ENCODE measurements at places on chromosomes 5 and 9.

- no peak for DNase-seq
These were observed 68.8 kb downstream of the KIF4B start for GRCh38 chr5:155082401-155082800.

DNA sequence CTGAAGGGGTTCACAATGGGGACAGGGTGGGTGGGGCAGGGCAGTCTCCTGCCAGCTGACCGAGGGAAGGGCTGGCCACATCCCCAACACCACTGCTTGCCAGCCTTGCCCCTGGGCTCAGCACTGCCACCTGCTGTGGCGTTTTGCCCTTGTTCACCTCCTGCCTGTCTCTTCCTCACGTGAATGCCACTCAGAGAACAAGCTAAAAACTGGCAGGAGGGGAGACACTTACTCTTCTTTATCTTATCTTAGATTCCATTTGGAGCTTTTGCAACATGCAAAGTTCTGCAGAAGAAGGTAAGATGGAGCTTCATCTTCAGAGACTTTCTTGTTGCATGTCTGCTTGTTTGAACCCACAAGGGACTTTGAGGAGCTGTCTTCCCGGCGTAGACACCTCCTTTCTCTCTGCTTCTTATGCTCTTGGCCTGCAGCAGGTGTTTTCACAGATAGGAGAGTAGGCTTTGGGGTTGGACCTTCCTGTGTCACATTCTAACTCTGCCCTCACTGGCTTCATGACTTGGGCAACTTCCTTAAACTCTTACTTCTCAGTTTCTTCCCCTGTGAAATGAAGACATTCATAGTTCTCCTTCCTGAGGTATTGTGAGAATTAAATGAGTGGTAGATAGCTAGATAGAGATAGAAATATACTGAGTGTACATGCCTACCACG is 4.1 kb downstream of the LRSAM1 start:
- DNase-seq = peak; percentile 95

DNA sequence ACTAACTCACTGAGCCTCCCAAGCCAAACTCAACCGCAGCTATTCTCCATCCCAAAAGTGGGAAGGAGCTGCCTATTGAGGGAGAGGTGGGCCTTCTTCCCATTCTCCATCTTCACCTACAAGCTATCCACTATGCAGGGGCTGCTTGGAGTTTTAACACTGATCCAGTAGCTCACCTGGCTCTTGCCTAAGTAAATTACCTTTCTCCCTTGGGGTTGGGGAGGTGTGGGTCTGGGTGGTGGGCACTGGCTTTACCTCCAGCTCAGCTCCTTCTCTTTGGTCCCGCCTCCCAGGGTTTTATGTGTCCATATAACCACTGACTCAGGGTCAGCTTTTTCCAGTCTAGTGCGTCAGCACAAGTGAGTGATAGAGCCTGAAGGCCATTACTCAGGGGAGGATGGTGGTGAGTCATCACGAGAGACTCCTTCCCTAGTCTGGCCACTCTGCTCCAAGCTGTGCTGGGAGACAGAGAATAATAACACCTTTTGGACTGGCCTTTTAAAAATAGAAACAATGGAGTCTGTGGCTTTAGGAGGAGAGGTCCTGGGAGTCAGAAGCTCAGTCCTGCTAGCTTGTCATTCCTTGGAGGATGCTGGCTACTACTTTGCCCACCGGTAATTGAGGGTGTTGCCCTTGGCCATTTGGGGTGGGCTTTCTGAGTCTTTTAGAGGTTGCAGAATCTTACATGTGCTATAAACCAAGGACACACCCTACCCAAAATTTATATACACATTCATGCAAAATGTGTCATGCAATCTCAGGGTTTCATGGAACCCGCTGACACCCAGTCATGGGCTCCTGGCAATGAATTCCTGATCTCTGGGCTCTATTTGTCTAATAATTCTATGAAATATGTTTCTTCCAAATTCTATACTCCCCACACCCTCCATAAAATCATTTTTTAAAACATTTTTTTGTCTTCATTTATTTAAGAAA is 35.6 kb upstream of the ATP6V1G1 start:
- no peak for DNase-seq

GRCh38 chr9:129887334-129888292 is 52.4 kb downstream of the USP20 start:
- peak; percentile 75 for DNase-seq

DNA sequence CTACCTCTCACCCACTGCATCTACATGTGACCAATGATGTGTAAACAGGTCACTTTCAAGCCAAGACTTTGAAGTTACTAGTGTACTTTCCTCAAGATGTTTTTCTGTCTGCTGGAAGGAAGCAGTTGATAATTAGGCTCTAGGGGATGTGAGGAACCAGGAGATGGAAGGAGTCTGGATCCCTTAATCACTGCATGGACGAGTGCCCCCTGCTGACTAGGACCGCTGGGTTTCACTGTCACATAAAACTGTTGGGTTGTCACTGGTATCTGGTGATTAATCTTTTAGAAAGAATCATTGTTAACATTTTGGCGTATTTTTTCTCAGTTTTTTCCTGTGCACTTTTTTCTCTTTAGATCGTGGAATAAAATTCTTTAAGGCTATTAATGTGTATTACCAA is 79.5 kb downstream of the SREK1 start:
- peak; percentile 14 for DNase-seq

- no peak for DNase-seq
These were observed 55.6 kb downstream of the SETX start for GRCh38 chr9:132299221-132299620.

GRCh38 chr9:13213337-13213736 is 66.2 kb downstream of the MPDZ start:
- DNase-seq = peak; percentile 10

GRCh38 chr5:139835656-139836055 is 40.0 kb downstream of the PSD2 start:
- no peak for DNase-seq

GRCh38 chr5:149203921-149204441 is 62.7 kb downstream of the ABLIM3 start:
- DNase-seq = no peak

DNA sequence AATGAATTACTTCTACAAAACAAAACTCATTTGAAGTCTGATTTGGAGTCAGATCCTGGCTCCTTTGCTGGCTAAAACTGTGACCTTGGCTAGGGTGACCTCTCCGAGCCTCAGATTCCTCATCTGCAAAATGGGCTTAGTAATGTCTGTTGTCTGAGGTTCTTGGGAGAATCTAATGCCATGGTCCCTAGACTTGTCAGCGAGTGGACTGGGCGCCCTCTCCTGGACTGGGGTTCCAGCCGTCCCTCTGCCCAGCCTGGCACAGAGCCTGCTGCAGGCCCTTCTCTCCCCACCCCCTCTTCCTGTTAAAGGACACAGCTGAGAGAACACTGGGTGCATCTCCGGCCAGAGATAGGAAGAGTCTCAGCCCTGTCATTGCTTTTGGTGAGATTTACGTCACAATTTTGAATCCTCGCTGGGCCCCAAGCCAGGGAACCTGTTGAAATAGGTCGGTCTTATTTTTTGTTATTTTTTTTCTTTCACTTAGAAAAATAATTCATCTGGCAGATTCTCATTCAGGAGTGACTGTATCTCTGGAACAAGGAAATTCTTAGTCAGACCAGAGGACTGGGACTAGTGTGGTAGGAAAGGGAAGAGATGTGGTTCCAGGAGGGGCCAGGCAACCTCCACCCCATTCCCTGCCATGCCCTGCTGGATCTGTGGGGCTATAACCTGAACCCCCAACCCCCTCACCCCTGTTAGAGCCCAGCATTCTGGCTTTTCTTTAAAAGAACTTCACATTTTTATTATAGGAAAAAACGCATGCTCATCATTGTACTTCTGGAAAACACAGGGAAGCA is 48.2 kb upstream of the RPL26L1 start:
- peak; percentile 62 for DNase-seq

DNA sequence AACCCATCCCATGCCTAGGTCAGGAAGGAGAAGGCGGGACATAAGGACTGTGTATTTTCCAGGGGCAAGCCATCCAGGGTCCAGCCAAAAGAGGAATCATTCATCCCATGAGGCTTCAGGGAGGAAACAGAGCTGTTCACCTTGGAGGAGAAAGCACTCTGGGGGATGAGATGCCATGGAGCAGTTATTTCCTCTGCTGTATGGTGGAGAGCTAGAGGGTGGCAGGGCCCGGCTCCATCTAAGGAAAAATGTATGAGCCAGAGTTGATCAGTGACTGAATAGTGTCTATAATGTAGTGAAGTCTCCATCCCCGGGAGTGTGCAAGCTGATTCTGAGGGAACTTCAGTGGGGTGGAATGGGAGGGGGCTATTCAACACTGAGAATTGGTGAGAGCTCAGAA is 8.0 kb downstream of the ENHO start:
- no peak for DNase-seq

DNA sequence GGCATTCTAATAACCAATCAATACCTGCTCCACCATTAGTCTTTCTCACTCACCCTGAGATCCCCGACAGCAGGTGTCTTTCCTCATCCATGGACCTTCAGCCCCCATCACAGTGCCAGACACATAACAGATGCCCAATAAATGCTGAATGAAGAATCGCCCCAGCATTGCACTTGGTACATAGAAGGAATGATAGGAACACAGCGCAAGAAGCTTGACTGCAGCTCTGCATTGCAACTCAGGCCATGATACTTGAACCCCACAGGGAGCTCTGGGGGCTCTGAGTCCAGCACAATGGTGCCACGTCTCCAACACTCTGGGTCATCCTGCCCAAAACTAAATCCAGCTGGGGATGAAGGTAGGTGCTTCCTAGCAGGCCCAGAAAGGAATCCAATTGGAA is 355.0 kb upstream of the SLC30A5 start:
- DNase-seq = no peak

DNA sequence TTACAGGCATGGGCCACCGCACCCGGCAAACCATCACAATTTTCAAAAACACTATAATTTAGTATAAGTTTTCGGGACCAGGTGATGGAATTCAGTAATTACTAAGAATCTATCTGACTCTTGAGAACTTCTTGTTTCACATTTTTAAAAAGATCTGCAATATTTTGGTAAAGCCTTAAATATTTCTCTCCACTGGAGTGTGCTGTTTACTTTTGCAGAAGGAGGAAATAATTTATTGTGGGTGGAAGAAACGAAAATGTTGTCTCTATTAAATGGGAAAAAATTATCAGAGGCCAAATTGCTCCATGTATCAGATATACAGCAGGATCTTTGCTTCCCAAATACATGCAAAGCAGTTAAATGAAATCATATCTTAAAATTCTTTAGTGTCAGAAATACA is 566.8 kb upstream of the CYLC2 start:
- DNase-seq = no peak

DNA sequence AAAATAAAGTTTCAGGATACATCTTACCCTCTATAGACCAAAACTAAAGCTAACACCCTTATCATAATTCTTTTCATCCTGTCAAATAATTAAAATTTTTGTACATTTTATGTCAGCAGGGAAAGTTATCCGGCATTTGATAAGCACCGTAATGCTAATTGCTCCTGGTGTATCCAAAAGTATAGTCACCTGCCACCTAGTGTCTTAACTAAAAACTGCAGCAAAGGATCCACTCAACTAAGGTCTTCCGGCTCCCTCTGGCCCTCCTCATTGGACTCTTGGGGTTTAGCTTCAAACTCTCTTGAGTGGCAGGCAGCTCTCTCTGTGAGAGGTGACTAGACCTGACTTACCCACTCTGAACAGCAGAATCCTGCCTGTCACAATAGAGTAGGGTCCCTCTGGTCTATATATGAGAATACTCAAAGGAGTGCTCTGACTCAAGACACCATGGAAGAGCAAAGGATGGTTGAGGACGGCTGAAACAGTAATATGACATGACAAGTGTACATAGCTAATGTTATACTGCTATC is 60.4 kb upstream of the CAST start:
- peak; percentile 74 for DNase-seq

DNA sequence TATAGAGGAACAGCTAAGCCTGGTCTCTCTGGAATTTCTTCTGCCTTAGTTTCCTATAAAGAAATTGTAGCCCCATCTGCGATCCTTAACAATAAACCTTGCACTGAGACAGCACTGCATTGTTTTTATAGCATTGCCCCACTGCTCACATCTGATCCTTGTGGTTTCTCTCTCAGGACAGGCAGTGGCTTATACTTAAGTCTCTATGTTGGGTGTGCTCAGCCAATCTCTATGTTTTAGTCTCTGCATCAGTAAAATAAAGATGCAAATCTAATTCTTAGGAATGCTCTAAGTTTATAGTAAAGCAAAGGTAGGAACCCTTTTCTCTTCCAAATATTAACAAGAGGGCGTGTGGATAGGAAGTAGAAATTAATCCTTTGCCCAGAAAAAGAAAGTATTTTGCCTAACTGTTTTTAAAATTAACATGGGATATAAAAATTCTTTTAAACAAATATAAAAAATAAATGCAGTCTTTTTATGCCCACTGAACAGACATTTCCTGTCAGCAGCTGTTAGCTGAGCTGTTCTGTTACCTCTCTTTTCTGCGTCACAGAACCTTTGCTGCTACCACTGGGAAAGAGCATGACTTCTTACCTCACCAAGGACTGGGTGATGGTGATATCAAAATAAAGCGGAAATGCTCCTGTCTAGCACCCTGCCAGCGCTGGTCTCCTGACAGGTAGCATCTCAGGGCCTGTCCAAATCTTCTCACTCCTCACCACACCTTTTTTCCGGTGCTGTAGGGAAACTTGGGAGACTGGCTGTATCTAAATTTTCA is 29.5 kb downstream of the MRPS27 start:
- no peak for DNase-seq

GRCh38 chr5:157076558-157076957 is 17.6 kb upstream of the HAVCR1 start:
- no peak for DNase-seq

- peak; percentile 48 for DNase-seq
These were observed 10.5 kb downstream of the GPBP1 start for GRCh38 chr5:57184322-57184721.

GRCh38 chr9:108003526-108003925 is 514.0 kb upstream of the KLF4 start:
- DNase-seq = no peak

DNA sequence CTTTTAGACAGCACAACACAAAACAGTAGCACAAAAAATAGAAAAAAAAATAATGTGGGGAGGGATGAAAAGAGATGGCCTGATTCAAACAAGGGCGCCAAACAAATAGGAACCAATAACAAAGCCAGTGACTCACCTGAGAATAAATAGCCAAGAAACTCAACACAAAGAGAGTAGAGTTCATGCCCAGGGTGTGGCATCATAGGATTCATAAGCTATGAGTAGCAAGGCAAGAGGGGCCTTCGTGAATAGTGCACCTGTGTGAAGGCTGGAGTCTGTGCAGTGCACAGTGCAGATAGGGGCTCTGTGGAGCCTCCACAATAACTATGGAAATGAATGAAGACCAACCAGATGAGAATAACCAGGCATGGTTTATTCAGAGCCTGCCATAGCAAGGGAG is 541.7 kb downstream of the SPOCK1 start:
- no peak for DNase-seq

GRCh38 chr5:113233606-113234005 is 201.2 kb downstream of the TSSK1B start:
- DNase-seq = no peak

- no peak for DNase-seq
These were observed 365.6 kb downstream of the TAF11L14 start for GRCh38 chr5:17999858-18000257.

- DNase-seq = no peak
These were observed 13.5 kb downstream of the STX17 start for GRCh38 chr9:99919930-99920329.

- no peak for DNase-seq
These were observed 13.4 kb upstream of the FBN2 start for GRCh38 chr5:128551476-128551875.

- DNase-seq = no peak
These were observed 569.8 kb upstream of the ADAMTS16 start for GRCh38 chr5:4570047-4570995.
